ENCODE measurements at places on chromosomes 6 and 20.
A peak's percentile ranks its signal among the peaks of the same experiment; 100 is the strongest.

DNA sequence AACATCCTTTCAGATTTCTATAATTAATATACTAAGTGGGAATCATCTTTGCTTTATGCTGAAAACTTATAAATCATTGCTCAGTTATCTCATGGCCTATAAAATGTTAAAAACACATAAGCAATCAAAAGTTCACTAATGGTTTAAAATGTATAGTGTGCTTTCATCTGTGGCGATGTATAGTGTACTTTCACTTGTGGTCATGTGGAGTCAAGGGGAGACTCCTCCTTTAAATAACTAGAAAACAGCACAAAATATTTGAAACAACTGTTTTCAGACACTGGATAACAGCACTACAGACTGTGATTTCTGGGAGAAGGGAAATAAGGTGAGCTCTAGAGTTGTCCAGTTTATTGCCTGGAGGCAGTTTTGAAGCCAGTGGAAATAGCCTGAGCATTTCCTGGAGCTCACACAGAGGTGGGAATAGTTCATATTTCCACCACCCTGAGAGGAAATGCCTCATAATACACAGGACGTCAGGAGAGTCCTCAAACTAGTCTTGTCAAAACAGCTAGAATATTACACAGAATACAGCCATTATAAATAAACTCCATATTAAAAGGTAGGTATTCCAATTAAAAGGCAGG lies 89.4 kb downstream of the CEP162 start:
- DNase-seq: no peak

GRCh38 chr6:147974376-147974775 lies 368.3 kb upstream of the SASH1 start:
- no peak for DNase-seq

- DNase-seq: no peak
Measured at GRCh38 chr6:119739769-119740168, 390.2 kb upstream of the MAN1A1 start.

- no peak for DNase-seq
Measured at GRCh38 chr20:11375335-11375734, 542.4 kb upstream of the BTBD3 start.

- DNase-seq: peak; percentile 49
Measured at GRCh38 chr20:36465109-36466080, 75.9 kb upstream of the MYL9 start.

DNA sequence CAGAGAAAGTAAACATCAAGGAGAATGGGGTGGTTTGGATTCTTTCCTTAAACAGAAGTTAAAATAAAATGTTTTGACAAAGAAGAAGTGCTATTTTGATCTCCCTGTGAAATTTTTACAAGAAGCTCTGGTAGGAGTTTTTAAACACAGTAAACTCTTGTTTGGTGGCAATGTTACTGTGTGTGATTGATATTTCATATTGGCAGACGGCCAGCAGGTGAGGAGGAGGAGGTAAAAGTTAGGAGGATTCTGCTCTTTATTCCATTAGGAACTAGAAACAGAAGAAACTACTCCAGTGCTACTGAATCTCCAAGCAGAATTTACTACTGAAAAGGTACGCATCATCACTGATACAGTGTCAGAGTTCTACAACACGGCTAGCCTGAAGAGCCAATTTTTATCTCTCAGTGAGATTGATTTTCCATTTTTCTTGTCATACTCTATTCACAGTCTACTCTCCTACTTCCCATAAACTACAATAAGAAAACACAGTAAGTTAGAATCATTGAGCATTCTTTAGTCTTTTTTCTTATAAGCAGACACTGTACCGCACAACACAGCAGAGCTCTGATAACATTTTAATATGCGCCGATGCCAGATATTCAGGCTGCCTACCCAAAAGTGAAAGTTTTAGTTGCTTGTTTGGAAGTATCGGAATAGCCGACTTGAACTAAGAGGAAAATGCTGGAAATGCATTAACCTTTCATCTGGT lies 21.2 kb upstream of the AFDN start:
- DNase-seq: no peak

DNA sequence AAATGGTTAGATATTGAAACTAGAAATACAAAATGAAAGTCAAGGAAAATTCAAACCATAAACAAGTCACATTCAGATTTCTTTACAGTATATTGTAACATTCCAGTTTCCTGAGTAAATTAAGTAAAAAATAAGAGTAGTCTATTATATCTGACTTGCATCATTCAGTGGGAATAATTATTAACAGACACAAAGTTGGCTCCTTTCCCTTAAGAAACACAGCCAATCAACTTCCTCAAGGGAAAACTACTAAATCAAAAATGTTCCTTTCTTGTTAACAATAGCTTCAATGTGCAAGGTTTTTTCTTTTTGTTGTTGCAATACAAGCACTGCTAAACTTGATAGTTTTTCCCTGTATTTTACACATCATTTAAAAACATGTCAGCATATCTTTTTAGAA lies 33.2 kb downstream of the DNAAF9 start:
- DNase-seq: no peak

- DNase-seq: no peak
Measured at GRCh38 chr6:31351401-31352309, 5.3 kb downstream of the HLA-B start.

GRCh38 chr6:73586416-73586974 lies 65.7 kb upstream of the EEF1A1 start:
- DNase-seq: no peak

DNA sequence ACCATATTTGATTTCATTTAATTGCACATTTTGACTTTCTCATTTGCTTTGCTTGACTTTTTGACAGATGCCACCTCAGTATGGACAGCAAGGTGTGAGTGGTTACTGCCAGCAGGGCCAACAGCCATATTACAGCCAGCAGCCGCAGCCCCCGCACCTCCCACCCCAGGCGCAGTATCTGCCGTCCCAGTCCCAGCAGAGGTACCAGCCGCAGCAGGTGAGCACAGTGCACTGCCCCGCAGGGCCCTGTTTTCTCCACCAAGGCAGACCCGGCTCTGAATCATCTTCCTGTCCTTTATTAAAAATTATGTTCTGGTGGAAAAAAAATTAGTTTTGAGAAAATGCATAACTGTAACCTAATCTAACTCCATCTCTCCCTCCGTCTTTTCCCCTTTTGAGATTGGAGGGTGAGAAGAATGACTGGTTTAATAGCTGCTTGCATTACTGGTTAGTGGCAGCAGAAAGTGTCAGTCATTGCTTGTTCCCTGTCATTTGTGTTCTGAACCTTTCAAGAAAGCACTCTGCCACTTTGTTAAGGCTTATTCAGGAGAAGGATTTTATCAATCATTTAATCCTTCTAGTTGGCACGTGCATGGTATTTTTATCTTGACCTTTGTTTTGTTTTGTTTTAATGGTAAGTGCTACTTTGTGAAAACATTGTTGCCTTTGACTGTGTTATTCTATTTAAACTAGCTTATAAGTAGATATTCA lies 124.3 kb downstream of the ARID1B start:
- no peak for DNase-seq

GRCh38 chr20:62400541-62400940 lies 6.5 kb downstream of the CABLES2 start:
- no peak for DNase-seq

DNA sequence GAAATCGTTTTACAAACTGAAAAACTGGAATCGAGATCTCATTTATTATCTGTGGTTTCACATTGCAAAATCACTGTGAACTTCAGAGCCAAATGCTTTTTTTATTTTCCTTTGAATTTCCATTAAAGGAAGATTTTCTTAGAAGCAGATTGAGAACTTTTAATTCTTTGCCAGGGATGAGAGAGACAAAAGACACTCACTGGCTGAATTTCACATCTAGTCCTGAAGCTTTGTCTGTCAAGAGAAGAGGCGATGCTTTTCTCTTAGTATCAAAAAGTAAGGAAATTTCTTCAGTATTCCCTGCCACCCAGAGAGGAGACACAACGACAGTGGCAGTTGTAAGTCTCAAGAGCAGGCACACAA lies 141.8 kb downstream of the TMEM200A start:
- no peak for DNase-seq

GRCh38 chr6:134517145-134517658 lies 199.3 kb upstream of the SGK1 start:
- DNase-seq: no peak

GRCh38 chr20:7155282-7155681 lies 387.8 kb downstream of the BMP2 start:
- DNase-seq: no peak

Measured in GM20000 (cell line).